AG09309 (cell line): ENCODE measurements at places on chromosomes 5 and 9.
A peak's percentile ranks its signal among the peaks of the same experiment; 100 is the strongest.

- DNase-seq: no peak
These were observed 459.7 kb downstream of the BNC2 start for GRCh38 chr9:16410601-16411280.

DNA sequence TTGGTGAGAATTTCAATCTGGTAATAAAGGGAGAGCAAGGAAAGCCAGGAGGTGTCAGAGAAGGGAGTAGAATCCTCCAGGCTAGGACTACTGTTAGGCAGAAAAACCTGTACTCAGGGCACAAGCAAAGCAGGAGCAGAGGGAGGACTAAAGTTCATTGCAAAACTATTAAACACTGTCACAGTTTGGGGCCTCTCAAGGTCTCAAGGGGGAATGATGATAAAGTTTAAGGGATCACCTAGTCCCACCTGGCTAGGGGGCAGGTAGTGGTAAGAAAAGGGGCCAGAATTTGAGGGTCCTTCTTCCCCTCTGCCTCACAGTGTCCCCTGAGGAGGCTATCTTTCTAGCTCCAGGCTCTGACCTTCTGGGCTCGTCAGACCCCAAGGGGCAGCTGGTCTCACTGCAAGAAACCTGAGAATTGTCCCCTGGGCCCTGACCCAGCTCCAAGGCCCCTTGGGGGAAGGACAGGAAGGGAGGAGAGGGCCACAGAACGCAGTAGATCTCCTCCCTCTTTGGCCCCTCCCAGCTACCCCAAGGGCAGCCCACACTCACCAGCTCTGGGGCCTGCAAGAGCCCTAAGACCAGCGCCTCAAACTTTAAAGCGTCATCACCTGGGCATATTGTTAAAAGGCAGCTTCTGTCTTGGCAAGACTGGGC is 974 bp downstream of the CCDC69 start:
- DNase-seq: no peak

DNA sequence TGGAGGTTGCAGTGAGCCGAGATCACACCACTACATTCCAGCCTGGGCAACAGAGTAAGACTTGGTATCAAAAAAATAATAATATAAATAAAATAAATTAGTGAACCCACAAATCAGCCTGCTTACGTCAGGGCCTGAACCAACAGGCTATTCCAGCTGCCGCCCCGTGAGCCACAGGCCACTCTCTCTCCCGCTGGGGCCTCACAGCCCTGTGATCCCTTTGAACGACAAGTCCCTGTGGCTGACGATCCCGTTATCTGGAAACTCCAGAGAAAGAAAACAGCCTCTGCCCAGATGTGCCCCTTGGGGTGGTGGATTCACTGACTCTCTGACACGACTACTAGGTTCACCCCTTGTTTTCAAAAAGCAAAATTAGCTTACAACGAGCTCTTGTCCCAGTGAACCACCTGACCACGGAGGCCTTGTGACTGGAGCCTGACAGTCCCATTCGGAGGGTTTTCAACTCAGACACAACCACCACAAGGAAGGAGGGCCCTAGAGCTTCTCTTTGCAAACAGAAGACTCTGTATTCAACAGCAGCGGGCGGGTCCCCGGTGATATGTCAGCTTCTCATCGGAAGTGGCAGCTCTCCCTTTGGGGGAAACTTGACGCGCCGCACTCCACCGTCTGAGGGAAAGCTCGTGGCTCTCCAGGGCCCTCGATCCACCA is 4.4 kb upstream of the DIPK1B start:
- no peak for DNase-seq

GRCh38 chr5:57939771-57940170 is 457.2 kb upstream of the ACTBL2 start:
- no peak for DNase-seq

GRCh38 chr5:3103262-3103811 is 351.9 kb upstream of the IRX2 start:
- no peak for DNase-seq

DNA sequence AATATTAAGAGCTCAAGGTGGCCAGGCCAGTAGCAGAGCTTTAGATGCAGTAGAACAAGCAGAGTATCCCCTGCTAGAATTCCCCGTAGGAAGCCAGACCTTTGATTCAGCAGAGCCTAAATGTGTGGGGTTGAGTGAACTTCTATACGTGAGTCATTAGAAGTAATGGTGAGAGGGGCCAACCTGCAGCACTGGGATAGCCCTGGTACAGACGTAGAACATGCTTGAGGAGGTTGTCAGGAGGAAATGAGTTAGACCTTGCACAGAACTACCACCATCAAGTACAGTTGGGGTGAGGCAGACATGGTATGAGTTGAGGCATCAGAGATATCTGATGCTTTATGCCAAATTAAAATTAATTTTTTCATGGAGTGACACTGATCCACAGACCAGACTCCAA is 42.0 kb downstream of the PDCD1LG2 start:
- DNase-seq: no peak

- no peak for DNase-seq
These were observed 180.5 kb downstream of the FBXL7 start for GRCh38 chr5:15680455-15680854.

- DNase-seq: peak; percentile 62
These were observed 2.7 kb downstream of the VCAN start for GRCh38 chr5:83474161-83474796.

DNA sequence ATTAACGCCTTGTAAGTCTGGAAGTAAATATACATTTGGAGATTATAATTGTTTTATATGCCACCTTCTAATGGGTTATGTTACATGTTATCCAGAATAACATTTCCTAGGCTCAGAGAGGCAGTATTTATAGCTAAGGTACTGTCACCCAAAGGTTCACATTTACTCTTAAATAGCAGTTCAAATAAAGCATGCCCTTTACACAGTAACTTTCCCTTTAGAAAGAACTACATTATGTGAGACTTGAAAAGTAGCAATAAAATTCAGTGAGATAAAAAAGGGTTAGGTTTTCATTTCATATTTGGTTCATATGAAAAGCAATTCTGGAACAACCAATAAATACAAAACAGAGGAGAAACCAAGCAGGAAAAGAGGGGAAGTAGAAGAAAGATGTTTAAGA is 35.1 kb downstream of the SKIC3 start:
- DNase-seq: no peak

- peak; percentile 43 for DNase-seq
These were observed 74.3 kb downstream of the DCP2 start for GRCh38 chr5:113050721-113051382.

DNA sequence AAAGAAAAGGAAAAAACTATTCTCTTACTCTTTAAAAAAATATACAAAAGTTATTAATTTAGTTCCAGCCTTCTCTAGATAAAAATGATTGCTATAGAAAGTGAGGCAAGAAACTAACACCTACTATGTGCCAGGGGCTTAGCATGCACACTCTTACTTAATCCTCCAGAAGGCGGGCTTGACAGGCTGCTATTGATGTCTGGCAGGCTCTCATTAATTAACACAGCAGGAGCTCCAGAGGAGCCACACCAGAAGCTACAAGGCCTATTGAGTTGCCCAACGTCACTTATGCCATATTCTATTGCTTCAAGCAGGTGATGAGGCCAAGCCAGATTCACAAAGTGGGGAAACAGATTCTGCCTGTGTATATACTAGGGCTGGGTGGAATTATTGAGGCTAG is 54.6 kb upstream of the CLINT1 start:
- no peak for DNase-seq

DNA sequence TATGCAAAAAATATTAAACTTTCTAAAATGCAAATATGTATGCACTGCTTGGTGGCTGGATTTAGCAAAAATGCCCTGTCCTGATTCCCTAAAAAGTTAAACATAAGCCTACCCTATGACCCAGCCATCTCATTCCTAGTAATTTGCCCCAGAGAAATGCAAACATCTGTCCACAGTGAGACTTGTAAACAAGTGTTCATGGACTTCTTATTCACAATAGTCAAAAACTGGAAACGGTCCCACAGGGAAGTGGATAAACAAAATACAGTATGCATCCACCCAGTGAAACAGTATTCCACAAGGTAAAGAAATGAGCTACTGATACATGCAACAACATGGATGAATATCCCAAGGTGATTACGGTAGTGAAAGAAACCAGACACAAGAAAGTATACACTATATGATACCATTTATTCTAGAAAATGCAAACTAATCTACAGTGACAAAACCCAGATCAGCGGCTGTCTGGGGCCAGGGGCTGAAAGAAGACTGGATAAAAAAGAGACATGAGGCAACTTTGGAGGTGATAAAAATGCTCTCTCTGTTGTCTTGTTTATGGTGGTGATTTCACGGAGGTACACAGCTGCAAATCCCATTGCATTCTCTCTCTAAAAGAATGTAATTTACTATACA is 277.3 kb downstream of the GLIS3 start:
- no peak for DNase-seq

DNA sequence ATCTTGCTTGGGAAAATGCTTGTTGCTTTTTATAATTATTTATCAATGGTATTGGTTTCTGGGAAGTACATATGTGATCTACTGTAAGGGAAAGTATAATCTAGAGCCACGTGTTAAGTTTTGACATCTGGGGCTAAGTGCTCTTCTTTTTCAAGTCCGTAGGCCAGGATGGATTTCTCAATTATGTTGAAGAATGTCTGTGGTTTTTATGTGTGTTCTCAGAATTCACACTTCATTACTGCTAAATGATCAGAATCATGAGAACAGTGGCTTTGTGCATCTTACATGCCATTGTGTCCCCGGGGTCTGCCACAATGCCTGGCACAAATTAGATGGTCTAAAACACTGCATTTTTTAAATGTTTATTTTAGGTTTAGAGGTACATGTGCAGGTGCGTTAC is 14.5 kb upstream of the AUH start:
- DNase-seq: no peak

- no peak for DNase-seq
These were observed 86.3 kb upstream of the IER5L start for GRCh38 chr9:129264388-129264787.

- no peak for DNase-seq
These were observed 253.4 kb downstream of the ARHGAP26 start for GRCh38 chr5:143023411-143024096.
